Esophagus squamous epithelium (tissue), 5 donors: ENCODE measurements at places on chromosomes 2 and 18.

- DNase-seq, result no peak
These were observed 17.0 kb upstream of the SCYGR1 start for GRCh38 chr2:227404585-227405271.

- no peak for DNase-seq
These were observed 19.0 kb downstream of the DIPK1C start for GRCh38 chr18:74438091-74438490.

GRCh38 chr2:209526561-209526960, 102.7 kb downstream of the MAP2 start:
- DNase-seq, result no peak

DNA sequence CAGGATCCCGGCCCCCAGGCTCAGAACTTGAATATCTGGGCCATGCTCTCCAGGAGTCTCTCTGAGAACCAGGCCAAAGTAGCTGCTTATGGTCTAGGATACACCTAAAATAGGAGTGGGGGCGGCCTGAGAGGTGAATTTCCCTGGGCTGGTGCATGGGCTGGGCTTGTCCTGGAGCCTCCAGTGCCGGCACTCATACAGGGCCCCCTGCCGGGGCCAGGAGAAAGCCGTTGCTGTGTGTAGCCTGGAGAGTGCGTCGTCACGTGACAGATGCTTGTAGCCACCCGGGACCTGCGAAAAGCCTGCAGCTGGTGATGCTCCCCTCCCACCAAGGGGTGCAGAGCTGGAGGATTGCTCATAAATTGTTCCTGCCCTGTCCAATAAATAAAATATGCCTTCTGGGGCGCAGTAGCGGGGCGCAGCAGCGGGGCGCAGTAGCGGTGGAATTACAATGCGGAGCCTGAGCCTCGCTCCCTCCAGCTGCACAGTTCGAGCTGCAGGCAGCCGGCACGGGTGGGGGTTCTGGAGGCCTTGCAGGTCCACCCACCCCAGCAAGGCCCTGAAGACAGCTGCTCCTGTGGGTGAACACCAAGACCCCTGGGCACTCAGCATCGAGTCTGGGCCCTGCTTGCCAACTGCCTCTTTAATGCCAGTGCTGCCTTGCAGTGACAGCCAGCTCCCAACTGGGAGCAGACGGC, 289.9 kb downstream of the NDUFA10 start:
- no peak for DNase-seq

- DNase-seq, result no peak
These were observed 937.4 kb upstream of the NRXN1 start for GRCh38 chr2:51969347-51969746.

DNA sequence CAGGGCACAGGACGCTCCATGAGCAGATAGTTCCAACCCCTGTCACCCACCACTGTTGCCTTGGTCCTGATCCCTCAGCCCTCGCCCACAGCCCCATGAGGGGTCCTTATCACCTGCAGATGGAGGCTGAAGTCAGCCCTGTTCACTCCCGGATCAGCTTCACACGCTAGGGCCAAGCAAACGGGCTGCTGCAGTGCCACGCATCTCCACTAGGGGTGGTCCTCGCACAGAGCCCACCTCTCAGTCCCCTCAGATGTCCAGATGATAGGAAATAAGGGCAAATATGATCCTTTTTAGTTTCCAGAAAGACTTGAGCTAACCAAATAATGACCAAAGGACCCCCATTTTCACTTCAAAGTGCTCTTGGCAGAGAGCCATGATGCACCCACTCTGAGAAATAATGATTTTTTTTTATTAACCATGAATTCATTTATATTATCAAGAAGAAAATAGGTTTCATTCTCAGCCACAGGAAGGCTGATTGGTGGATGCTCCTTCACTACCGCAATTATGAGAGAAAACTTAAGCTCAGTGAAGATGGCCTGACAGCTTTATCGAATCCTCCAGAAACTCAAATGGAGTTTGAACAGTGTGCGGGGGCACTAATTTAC, 71.9 kb upstream of the KLHL29 start:
- no peak for DNase-seq

GRCh38 chr2:7825591-7826312, 856.1 kb upstream of the ID2 start:
- DNase-seq, result no peak

- no peak for DNase-seq
These were observed 118.8 kb upstream of the LHCGR start for GRCh38 chr2:48874282-48874681.

DNA sequence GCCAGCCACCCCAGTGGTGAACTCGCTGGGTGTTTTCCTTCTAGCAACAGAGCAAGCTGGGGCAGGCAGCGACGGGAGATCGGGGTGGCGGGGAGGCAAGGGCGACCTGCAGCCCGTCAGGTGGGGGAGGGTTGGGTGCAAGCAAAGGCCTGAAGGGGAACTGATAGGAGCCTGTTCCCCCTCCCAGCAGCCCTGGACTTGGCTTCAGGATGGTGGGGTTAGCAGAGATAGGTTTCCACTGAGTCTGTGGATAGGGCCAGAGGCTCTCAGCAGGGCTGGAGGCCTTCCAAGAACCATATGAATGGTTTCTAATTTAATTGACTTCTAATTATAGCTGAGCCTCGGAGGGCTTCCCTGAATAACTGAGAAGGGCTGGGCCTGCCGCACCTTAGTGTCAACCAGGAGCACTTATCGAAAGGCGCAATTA, 55.3 kb downstream of the EDAR start:
- no peak for DNase-seq

- no peak for DNase-seq
These were observed 110.2 kb upstream of the THOC1 start for GRCh38 chr18:378079-378478.

DNA sequence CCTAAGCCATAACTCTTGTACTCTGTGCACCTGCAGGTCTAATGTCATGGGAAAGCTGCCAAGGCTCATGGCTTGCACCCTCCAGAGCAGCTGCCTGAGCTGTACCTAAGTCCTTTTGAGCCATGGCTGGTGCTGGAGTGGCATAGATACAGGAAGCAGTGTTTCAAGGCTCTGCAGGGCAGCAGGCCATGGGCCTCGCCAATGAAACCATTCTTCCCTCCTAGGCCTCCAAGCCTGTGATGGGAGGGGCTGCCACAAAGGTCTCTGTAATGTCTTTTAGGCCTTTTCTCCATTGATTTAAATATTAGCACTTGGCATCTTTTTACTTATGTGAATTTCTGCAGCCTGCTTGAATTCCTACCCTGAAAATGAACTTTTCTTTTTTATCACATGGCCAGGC, 108.5 kb downstream of the PTH2R start:
- no peak for DNase-seq

DNA sequence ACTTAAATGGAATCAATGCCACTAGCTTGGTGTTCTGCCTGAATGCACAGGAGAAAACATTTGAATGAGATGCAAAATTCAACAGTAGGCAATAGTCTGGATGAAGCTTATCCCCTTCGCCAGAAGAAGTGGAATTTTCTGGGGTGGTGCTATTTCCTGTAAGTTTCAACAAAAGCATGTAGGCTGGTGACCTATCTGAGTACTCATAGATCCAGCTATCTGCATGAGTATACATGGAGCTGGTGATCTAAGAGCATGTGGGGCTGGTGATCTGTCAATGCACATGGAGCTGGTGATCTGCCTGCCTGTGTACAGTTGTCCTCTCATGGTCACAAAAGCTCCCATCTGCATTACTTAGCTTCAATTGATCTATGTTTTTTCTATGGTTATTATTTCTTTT, 71.2 kb downstream of the SLC9A4 start:
- no peak for DNase-seq

DNA sequence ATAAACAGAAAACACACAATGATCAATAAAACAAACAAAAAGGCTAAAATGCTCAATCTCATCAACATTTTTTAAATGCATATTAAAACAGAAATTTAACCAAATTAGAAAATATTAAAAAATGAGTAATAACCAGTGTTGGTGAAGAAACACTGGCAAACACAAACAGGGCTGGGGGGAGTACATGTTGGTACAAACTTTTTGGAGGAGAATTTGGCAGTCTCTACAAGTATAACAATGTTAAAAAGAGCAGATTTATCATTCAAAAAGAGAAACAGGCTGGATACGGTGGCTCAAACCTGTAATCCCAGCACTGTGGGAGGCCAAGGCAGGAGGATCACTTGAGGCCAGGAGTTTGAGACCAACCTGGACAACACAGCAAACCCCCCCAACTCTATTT, 13.9 kb downstream of the MOB1A start:
- DNase-seq, result no peak

GRCh38 chr2:9638532-9638931, 7.7 kb upstream of the YWHAQ start:
- no peak for DNase-seq

DNA sequence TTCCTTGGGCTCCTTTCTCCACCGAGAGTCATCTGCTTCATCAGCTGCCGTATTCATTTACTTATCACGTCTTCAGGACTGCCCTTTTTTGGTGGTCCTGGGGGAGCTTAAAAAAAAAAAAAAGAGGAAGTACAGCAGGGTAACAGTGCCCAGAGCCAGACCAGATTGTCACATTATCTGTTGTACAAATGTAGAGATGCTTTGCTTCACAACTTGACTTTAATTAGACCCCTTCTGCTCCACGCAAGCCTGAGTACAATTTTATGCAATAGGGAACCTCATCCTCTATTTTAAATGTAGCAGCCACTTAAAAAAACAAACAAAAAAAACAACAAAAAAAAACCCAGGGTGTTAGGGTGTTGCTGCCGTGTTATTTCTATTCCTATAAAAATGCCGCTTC, 128.3 kb downstream of the PRPF40A start:
- DNase-seq, result no peak

GRCh38 chr2:127187081-127187775, 32.9 kb downstream of the CYP27C1 start:
- no peak for DNase-seq

DNA sequence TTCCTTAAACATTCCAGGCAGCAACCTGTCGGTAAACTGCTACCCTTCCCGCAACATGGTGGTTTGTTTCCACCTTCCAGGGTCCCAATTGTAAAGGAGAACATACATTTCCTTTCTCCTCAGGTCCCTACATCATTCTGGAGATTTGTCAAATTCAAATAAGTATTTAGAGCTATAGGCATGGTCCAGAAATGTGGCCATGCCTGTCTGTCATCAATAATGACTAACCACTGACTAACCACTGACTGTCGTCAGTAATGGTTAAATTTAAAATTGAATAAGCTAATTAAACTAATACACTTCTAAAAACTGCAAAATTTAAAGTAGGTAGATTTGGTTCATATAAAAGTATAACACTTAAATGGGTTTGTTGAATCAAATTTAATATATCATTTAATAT, 984.0 kb upstream of the SLC39A10 start:
- DNase-seq, result no peak

DNA sequence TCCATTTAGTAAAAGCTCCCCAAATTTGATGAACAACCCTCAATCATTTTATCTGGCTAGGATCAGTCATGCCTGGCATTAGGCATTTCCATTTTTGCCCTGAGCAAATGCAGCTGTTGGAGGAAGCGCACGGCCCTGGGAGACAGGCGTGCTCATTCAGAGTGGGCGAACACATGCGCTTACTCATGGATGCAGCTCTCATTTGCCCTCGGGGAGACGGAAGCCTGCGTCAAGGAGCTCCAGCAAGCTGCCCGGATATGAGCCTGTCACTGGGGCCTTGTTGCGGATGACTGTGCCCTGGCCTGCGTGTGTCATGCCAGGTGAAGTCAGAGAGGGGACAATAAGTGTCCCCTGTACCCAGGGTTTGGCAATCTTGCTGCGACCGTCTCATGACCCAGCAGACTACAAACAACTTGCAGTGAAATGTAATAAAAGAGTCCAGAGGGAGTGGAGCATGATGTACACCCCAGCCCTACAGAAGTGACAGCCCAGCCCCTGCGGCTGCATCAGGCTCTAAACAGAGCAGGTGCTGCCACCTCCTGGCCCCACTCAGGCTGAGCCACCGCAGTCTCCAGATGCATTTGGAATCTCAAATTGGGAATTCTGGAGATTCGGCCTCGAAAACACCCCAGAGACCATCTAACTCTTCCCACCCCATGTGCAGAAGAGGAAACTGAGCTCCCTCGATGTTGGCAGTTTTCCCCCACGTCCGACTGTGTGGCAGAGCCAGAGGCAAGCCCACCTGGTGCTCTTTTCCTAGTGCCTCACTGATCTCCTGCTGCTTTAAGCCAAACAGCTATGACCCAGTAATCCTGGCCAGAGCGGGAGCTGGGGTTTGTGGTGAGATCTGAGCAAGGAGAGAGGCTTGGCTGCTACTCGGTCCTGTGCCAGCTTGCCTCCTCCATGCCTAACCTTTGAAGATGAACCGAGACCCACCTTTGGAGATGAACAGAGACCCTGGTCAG, 105.0 kb upstream of the ALK start:
- no peak for DNase-seq

DNA sequence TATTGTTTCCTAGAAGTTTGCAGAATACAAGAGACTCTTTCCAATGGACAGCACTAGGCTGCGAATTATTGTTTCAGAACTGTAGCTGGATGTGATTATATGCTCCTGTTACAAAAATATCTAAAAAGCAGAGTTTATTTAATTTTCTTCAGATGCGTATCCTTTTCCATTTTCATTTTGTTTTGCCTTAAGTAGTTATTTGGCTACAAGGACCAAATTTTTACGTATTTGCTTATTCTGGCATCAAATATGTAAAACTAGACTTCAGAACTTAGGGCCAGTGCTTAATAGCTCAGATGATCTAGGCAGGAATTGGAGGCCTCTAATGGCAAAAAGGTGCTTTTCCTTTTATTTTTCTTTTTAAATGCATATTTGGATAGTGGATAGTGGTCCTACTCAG, 18.7 kb downstream of the MEP1B start:
- no peak for DNase-seq

GRCh38 chr2:201696151-201696659, 2.2 kb downstream of the MPP4 start:
- DNase-seq, result no peak

DNA sequence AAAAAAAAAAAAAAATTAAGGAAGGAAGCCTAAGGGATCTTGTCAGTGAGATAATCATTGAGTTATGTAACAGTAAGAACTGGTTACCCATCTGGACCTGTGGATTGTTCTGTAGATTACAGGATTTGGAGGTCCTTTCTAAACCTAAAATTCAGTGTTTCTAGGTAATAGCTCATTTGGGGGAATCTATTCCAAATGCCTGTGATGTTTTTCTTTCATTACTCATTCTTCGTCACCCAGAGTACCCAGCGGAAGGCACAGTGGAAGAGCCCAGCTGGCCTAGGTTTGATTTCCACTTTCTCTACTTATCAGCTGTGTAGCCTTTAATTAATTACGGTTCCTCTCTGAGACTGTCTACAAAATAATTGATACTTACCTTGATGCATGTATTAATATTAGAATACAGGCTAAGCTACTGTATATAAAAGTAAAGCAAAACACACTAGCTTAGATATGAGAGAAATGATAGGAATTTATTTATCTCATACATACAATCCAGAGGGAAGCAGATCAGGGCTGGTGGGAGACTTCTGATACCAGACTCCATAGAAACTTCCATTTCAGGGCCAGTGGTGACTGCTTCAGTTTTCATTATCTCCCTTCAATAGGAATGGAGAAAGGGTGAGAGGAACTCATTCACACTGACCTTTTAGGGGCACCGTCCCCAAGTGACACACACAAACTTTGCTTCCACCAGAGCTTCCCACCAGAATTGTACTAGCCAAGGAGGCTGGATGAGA, 115.8 kb upstream of the NOSTRIN start:
- no peak for DNase-seq

GRCh38 chr18:27520401-27520800, 335.3 kb upstream of the CHST9 start:
- no peak for DNase-seq
